Spinal cord (tissue), 10 donors: ENCODE measurements at places on chromosomes 16 and 17. TPM values are rescaled to one million over a fixed set of nuclear protein-coding genes. Genes with fewer than 3 reads are reported as not detected.

DNA sequence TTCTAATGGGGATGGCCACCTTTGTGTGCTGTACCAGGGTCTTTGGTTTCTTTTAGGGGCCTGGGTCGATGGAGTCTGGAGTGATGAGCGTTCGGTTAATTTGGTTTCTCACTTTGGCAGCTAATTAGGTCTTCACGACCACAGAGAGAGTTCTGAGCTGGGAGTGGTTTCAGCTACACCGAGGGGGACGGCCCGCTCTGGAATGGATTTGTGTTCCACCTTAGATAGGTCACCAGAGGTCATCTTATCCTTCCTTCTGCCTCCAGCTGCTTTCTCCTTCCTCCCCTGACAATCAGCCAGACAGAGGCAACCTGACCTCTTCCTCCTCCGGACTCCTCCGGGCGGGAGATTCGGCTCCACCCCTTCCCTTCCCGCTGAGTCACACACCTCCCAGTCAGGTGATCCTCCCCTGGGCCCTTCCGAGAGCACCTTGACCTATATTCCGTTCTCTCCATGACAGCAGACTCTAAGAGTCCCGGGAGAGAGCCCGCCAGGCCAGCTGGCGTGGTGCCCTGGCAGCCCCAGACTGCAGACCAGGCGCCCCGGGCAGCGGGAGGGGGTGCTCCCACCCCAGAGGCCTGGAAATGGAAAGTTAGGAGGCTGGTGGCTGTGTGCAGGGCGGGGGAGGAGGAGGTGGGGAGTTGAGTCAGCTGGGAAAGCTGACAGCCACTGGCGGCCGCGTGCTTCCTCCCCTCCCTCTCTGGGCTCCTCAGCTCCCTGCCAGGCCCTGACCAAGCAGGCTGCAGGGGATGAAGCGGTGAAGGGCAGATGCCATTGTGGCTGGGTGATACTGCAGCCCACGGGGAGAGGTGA lies 44.7 kb downstream of the CHD9 start:
- peak; percentile 91 for DNase-seq

GRCh38 chr17:81523402-81524038 lies 4.7 kb upstream of the FSCN2 start:
- DNase-seq, result peak; percentile 70

- no peak for DNase-seq
Observed at GRCh38 chr17:17947309-17947708, 24.9 kb downstream of the TOM1L2 start.

DNA sequence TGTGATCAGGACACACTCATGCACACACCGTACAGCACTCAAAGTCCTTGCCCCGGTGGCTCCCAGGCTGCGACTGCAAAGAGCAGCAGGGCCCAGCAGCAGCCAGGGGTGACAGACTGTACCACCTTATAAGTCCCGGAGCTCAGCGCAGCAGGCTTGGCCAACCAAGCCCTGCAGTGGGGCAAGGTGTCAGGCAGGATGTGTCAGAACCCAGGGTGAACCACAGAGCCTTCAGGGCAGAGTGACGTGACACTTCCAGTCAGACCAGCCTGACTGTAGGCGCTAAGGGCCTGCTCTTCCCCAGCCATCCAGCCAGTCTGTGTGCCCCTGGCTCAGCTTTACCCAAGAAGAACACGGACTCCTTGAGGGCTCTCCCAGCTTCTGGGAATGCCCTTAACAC lies 204.1 kb downstream of the COPRS start:
- no peak for DNase-seq

GRCh38 chr17:79361873-79362771 lies 248.7 kb downstream of the RBFOX3 start:
- no peak for DNase-seq

- DNase-seq, result no peak
Observed at GRCh38 chr16:87345726-87346424, 28.7 kb upstream of the C16orf95 start.

RAB37 gene
- total RNA-seq, result 2.5 TPM

CAVIN1 gene
- 60.5 TPM for total RNA-seq

SYCE1L gene
- total RNA-seq, result 0.79 TPM

KRTAP2-3 gene
- total RNA-seq, result not detected
